ENCODE measurements at places on chromosomes 1 and 21.

DNA sequence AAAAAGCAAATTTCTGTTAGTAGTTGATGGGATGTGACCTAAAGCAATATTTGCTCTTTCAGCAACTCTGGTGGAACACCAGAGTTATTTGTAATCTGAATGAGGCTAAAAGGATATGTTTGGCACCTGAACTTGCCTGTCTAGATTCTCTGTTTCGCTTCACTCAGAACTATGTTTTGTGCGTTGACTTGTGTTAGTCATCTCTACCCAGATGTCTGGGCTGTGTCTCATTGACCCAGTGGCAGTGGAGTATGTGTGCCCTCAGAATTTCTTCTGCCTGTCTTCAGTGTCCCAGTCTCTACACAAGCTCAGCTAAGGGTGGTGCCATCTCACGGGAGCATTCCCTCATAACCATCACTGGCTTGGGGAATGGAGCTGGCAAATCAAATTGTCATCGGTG lies 13.9 kb downstream of the KCNK1 start:
- DNase-seq, result no peak

- no peak for DNase-seq
These were observed 115.4 kb downstream of the SMYD2 start for GRCh38 chr1:214396330-214396729.

GRCh38 chr1:12048372-12048771 lies 14.7 kb upstream of the TNFRSF8 start:
- no peak for DNase-seq

- no peak for DNase-seq
These were observed 5.7 kb downstream of the SMG5 start for GRCh38 chr1:156276966-156277381.

- DNase-seq, result no peak
These were observed 256.4 kb downstream of the FOXD2 start for GRCh38 chr1:47694011-47694890.

GRCh38 chr1:172269084-172269483 lies 151.4 kb upstream of the C1orf105 start:
- no peak for DNase-seq

DNA sequence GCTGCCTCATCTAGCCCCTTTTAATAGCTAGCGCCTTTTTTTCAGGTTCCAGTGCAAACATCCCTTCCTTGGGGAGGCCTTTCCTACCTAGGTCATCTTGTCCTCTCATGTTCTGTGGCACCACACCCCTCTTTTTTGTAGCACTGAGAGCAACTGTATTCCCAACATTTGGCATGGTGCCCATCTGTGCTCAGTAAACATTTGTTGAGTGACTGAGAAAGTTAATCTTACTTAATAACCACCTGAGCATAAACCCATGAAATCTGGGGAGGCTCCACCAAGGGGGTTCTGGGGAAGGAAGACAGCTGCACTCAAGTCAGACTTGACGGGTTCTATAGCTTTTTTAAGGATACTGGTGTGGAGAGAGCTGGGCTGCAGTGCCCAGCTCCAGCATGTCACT lies 90.0 kb downstream of the NOS1AP start:
- no peak for DNase-seq

DNA sequence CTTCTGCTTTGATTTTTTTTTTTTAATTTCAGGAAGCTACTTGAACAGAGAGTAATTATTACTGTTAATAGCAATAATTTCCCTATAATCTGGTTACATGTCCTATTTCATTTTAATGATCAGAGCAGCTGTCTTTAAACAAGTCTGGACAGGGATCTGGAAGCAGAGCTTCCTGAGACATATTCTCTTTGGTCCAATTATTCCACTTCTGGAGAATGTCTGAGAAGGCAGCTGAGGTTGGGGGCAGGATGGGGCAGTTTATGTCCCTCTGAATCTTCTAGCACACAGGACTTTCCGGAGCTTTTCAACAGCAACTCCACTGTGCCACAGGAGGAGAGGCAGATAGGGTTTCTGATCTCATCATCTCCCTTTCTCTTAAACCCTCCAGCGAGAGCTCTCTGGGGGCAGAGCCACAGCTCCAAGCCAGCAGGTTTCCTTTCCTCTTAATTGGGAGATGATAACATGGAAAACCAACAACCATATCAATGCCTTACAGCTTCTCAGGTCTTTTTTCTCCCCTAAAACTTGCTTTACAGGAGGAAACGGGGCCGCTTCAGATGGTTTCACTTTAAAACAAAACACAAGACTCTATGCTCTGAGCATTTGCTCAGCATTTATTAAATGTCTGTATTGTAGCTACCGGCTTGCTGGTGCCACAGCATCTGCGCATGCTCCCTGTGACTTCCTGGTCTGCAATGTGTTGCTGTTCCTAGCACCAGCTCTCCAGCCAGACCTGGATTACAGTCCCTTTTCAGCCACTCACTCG lies 425.7 kb upstream of the USP24 start:
- DNase-seq, result peak; percentile 8

DNA sequence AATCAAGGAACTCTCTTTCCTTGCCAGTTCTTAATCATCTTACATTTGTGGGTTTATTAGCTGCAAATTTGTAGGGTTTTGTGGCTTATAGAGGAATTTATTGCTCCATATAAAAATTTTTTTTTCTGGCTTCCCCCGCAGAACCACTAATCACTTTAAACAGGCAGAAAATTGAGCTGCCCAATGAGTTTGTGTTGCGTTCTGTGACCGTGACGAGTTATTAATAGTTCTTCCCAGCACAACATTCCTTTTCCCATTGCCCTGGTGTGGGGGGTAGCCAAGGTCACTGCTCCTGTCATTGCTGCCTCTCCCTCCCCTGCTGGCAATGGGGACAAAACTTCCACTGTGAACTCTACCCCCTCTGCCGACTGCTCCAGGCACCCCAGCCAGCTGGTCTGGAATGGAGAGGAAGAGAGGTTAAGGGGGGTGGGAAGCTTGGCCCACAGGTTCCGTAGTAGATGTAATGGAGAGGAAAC lies 55.1 kb downstream of the UBE2T start:
- no peak for DNase-seq

DNA sequence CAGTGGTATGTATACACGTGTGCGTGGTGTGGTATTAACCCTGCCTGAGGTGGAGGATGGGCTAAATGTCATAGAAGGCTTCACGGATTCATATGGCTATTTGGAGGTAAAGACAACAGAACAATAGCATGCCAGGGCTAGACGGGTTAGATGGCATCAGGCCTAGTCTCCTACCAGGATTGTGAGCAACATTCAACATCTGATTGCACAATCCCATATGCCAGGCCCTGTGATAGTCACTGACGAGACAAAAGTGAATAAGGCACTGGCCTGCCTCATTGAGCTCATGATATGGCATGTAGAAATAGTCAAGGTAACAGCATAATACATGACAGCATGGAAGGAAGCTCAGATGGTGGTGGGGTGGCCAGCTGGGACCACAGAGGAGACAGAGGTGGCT lies 167.1 kb upstream of the BEND5 start:
- DNase-seq, result no peak

- DNase-seq, result no peak
These were observed 18.1 kb downstream of the SAMSN1 start for GRCh38 chr21:14527696-14528652.

- no peak for DNase-seq
These were observed 2.6 kb upstream of the RAB7B start for GRCh38 chr1:206005778-206006180.

DNA sequence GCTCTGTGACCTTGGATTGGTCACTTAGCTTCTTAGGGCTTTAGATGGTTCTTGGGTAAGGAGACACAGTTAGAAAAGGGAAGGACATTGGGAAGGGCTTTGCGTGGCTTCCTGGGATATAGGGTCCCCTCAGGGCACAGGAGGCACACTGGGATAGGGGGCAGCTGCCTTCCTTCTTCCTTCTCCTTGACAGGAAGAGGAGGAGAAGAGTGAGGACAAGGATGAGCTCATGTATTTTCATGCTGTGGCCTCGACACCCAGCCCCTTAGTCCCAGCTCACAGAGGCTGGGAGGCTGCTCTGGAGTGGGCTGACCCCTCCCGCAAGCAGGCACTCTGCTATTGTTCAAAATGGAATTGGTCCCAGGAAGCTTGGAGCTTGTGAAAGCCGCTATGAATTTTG lies 45.7 kb upstream of the POU3F1 start:
- no peak for DNase-seq

GRCh38 chr21:38992737-38993136 lies 187.0 kb downstream of the ETS2 start:
- no peak for DNase-seq

- DNase-seq, result no peak
These were observed 59.7 kb downstream of the CLIC6 start for GRCh38 chr21:34728479-34728878.

DNA sequence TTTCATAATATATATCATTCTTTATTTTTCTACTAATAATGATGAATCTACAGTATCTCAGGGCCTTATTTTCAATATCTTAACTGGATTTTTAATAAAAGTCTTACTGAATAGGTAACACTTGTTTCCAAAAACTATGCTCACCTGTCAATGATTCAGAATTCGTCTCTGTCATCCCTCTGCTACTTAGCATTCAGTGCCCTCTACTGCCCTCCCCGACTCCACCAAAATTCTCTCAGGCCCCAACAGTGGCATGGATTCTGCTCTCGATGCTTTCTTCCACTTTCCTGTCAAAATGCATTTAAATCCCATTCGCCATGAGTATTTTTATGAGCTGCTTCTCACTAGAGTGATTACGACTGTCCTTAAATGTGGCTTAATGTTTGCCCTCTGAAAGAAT lies 10.5 kb upstream of the BACH1 start:
- no peak for DNase-seq

- DNase-seq, result no peak
These were observed 75.7 kb downstream of the DISC1 start for GRCh38 chr1:231702331-231702730.

DNA sequence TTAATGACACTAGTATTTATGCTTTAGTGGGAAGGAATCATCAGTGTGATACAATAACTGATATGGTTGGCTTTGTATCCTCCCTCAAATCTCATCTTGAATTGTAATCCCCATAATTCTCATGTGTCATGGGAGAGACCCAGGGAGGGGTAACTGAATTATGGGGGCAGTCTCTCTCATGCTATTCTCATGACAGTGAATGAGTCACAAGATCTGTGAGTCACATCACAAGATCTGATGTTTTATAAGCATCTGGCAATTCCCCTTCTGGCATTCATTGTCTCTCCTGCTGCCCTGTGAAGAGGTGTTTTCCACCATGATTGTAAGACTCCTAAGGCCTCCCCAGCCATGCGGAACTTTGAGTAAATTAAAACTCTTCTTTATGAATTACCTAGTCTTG lies 1760.3 kb downstream of the NCAM2 start:
- no peak for DNase-seq

GRCh38 chr1:72946903-72947499 lies 664.7 kb upstream of the NEGR1 start:
- no peak for DNase-seq

DNA sequence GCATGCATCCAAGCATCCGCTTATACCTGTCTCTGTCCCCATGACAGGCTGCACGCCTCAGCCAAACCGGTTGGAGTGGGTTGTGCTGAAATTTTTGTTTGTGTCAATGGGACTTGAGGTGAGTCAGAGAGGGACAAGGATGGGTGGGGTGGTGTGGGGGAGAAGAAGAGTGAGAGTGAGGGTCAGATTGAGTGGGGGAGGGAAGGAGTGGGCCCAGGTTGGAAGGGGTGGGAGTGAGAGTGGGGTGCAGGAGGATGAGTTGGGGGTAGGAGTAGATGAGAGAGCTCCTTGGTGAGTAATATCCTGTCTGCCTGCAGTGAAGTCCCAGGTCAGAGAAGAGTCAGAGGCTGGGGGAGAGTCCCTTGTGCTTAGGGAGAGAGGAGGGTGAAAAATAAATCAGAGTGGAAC lies 3.3 kb upstream of the NECTIN4 start:
- DNase-seq, result no peak

- DNase-seq, result no peak
These were observed 191.6 kb downstream of the HIVEP3 start for GRCh38 chr1:41726899-41727748.

- DNase-seq, result no peak
These were observed 456 bp upstream of the SMYD2 start for GRCh38 chr1:214280386-214281020.

- DNase-seq, result no peak
These were observed 27.0 kb upstream of the IFNAR2 start for GRCh38 chr21:33202464-33203363.

- DNase-seq, result no peak
These were observed 320.2 kb upstream of the NFIA start for GRCh38 chr1:60762176-60762575.

- DNase-seq, result no peak
These were observed 232.1 kb downstream of the TPR start for GRCh38 chr1:186142916-186143315.

GRCh38 chr1:89995598-89996449 lies 914 bp downstream of the ZNF326 start:
- DNase-seq, result no peak

DNA sequence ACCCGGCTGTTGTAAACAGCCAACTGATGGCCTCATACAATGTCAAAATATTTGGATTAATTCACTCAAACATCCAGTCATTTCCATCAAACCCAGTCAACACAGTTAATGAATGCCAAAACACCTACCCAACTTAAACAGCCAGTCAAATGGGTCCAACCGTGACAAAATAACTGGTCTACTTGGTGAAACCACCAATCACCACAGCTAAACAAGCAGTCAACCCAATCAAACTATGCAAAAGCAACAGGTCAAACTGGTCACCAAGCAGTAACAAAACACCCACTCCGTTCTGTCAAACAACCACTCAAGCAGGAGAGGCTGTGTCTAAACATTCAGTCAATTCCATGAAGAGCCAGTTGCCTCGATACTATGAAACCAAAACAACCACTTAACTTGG lies 119.2 kb downstream of the FOXD2 start:
- no peak for DNase-seq

- DNase-seq, result no peak
These were observed 5.4 kb downstream of the CNTN2 start for GRCh38 chr1:205048382-205048781.

DNA sequence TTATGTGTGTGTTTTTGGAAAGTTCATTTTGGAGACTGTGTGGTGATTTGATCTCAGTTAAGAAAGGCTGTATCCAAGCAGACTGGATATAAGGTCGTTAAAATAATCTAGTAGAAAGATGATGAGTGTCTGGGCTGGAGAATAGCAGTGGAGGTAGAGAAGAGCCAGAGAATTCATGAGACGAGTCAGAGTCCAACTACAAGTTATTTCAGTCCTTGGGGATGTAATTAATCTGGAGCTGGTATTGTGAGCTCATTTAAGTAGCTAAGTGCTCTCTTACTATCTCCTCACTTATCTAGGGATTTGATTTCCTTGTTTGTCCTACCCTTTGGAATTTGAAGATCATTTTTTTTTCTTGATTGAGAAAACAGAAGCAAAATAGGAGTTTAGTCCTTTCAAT lies 1219.0 kb upstream of the ADGRL4 start:
- DNase-seq, result no peak

DNA sequence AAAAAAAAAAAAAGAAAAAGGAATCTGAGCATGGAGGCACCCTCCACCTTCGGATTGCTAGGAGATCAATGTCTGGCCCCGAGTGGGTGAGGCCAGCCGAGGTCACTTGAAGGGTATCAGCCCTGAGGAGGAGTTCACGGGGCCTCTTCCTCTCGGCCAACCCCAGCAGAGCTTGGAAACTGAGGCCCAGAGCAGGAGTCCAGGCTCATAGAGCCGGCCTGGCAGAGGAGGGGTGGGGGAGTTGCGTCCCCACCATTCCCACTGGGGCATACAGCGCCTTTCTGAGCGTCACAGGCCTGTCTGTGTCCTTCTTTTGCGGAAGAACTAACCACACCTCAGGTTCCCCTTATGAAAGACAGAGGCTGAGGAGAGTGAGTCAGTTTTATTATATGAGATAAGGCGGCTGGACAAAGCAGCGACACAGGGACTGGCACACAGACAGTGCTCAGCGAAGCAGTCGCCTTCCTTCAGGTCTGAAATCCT lies 17.1 kb upstream of the EPHA2 start:
- no peak for DNase-seq
